Activated CD4-positive, CD25-positive, alpha-beta regulatory T cell (primary cell): ENCODE measurements at places on chromosomes 3 and 15.

DNA sequence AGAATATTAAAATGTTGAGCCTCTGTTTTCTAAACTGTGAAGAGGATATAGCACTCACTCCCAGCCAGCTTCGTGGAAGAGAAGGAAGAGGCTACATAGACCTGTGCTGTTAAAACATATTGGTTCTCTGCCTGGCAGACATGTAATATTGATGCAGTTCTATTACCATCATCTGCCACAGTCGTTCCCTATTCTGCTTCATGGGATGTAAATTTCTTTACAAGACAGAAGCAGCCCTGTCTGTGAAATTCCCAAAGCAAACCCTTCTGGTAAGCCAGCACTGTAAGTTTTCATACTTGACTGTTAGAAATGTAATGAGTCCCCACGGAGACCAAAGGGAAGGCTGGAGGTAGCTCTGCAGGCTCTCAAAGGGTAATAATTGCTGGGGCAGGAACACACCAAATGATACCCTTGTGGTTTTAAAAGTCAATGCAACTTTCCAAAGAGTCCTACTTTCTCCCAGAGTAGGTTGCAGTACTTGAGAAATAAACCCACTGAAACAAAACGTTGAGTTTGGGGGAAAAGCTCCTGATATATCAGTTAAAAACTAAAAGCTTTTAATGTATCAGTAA lies 129.9 kb upstream of the HES1 start:
- DNase-seq, result no peak

GRCh38 chr15:74304431-74304830 lies 63.0 kb downstream of the CYP11A1 start:
- no peak for DNase-seq

- DNase-seq, result no peak
Measured at GRCh38 chr3:88732186-88732585, 375.2 kb upstream of the EPHA3 start.

DNA sequence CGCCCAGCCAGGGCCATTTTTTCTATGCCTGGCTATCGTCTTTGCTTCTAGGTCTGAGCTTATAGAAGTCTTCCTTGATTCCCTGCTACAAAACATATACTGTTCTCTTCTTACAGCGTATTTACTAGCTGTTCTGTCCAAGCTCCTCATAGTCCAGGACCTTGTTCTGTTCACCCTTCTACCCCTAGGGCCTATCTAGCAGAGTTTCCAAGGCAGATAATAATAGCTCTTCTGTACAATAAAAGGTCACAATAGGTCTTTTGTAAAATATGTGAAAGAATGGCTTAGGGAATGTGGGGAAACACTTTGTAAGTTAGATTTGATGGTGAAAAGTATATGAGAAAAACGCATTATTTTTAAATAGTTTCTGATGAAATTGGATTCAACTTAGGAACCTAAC lies 158.2 kb downstream of the P3H2 start:
- DNase-seq, result no peak

DNA sequence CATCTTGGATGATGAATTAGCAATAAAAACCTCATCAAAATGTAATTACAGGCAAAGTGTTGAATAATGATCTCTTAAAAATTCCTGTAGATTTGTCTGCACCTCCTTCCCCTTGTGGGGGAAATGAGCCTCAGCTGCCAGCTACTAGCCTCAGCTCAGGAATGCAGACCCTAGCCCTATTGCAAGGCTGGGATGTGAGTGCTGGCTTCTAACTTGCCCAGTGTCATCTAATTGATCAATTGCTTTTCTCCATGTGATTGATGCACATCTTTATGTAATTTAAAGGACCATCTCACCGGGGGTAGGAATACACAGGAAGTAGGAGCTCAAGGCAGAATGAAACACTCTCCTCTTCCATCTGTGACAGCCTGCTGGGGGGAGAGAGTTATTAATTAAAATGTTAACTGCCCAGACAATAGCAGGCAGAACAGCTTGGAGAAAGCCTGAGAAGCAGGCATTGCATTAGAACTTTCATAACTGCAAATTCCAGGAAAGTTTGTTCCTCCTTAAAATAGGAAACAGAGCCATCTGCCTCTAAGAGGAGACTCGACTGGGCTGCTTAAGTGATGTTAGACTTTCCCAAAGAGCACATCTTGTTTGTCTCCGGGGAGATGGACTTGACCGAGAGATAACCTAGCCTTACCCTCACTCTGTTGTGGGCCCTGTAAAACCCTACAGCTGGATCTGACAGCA lies 69.6 kb downstream of the LRTM1 start:
- DNase-seq, result no peak

DNA sequence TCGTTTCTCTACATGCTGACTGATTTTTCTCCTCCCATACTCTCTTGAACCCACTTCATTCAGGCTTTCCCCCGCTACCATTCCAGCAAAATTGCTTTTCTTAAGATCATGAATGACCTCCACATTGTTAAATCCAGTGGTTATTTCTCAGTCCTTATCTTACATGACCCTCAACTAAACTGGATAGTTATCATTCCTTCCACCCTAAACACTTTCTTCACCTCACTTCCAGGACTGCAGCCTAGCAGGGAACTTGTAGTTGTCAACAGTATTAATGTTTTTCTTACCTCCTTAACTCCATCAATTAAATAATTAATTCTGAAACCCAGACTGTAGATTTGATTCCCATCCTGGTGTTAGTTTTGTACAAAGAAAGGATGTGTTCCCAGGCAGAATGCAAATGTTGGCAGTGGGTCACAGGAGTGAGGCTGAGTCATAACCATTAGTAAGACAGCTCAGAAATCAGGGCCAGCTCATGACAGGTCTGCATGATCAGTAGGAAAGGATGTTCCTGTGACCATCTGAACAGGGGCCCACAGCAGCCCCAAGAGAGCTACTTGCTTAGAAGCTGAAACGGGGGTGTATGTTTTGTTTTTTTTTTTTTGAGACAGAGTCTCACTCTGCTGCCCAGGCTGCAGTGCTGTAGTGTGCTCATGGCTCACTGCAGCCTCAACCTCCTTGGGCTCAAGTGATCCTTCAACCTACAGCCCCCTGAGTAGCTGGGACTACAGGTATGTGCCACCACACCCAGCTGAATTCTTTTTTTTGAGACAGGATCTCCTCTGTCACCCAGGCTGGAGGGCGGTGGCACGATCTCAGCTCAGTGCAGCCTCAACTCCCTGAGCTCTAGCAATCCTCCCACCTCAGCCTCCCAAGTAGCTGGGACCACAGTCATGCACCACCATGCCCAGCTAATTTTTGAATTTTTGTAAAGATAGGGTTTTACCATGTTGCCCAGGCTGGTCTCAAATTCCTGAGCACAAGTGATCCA lies 9.1 kb downstream of the BCL2L10 start:
- DNase-seq, result no peak

GRCh38 chr3:186717039-186717457 lies at the start of gene KNG1:
KNG1 (plus strand) TSS chr3:186717359; CDS start chr3:186717543, 184 bp downstream.
- no peak for DNase-seq

- no peak for DNase-seq
Measured at GRCh38 chr3:107992976-107993684, 97.7 kb downstream of the CD47 start.
